ENCODE measurements at places on chromosomes 7 and 10.

DNA sequence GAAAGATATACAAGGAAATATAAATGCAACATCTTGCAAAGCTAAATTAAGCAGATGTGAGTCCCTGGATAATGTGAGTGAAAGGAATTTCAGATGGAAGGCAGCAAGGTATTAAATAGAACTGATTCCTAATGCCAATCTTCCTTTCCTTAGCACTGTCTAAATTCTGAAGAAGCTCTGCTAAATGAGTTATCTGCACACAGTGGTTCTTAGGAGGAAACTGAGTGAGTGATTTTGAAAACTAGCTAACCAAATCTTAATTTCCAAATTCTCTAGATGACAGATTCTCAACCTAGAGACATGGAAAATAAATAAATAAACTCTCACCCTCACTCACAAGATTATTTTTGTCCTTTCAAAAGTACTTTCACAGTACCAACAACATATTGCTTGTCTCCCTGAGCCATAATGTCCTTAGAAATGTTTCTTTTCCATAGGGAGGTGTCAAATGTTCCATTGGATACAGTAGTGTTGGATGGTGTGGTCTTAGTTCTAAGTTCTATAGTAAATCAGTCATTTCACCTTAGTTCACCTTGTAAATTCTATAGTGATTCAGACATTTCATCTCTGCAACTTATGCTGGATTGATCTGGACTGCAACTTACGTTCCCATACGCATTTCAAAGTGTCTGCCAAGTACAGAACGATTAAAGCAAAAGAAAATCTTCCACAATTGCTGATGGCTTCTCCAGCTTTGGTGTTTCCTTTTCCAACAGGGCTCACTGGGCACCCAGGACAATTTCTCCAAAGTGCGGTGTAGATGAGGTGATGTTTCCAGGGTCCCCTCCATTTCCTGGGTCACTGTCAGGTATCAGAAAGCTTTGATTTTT lies 145.4 kb upstream of the FAM171A1 start:
- DNase-seq, result no peak

- no peak for DNase-seq
Measured at GRCh38 chr10:102585026-102585425, 59.3 kb upstream of the TRIM8 start.

DNA sequence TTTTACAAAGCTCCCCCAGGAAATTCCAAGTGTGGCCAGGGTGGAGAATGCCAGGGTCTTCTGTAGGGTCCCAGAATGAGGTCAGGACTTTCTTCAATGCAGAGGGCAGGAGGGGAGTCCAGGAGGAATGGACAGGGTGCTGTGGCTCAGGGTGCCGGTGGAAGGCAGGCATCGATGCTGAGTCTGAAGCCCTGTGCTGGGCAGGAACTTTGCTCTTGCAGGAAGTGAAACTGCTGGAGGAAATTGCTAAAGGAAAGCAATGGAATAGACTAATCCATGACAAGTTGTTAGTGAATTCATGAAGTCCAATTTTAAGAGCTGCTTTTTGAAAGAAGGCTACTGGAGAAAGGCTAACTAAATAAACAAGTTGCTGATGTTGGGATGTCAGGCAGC lies 14.8 kb downstream of the PTPRE start:
- no peak for DNase-seq

DNA sequence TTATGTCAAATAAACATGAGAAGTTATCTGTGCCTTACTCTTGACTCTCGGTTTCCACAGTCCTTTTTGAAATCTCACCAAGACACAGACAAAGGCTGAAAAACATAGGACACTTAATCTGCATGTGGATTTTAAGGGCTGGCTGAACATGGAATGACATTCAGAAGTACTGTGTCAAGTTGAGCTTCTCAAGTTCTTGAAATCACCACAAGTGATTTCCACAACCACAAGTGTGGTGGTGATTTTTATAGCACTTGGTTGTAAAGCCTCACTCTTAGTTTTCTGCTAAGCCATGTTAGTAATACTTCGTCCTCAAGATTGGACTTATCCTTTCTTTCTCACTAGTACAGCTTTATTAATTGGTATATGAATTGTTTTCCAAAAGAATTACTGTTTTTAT lies 29.6 kb downstream of the FOXP2 start:
- DNase-seq, result no peak

- no peak for DNase-seq
Measured at GRCh38 chr7:14714161-14714728, 188.3 kb downstream of the DGKB start.

DNA sequence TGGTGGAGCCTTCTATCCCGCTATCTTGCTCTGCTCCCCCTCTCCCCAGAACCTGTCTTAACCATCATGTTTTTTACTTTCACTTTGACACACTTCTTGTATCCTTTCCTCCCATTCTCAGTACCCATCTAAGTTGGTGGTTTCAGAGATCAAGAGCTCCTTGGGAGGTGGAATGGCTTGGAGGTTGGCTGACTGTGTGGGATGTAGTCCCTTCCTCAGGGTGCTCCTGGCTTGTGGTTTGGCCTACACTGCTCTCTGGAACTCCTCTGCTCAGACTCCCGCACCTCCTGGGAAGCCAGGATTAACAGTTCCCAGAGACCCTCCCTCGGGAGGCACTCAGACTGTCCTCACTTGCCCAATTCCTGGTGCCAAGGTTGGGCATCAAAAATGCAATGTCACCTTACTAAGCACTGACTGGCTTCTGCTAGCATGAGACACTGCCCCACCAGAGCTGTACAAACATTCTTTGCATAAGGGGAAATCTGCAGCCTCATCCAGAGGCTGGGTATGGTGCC lies 93.1 kb upstream of the NAMPT start:
- DNase-seq, result no peak

DNA sequence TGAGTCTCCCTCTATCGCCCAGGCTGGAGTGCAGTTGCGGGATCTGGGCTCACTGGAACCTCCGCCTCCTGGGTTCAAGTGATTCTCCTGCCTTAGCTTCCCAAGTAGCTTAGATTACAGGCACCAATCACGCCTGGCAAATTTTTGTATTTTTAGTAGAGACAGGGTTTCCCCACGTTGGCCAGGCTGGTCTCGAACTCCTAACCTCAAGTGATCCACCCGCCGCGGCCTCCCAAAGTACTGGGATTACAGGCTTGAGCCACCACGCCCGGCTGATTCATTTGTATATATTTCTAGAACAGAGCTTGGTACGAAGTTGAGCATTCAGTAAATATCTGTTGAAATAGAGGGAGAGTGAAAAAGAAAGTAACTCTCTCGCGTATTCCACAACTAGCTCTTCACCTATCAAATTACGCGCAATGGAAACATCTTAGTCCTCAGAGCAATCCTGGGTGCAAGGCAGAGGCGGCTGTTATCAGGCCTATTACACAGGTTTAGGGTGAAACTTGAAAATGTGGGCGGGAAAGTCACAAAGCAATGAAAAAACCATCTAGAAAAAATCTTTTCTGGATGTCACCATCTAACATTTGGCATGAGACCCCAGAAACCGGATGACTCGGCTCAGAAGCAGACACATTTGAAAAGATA lies 707 bp upstream of the GHITM start:
- DNase-seq, result peak; percentile 15

DNA sequence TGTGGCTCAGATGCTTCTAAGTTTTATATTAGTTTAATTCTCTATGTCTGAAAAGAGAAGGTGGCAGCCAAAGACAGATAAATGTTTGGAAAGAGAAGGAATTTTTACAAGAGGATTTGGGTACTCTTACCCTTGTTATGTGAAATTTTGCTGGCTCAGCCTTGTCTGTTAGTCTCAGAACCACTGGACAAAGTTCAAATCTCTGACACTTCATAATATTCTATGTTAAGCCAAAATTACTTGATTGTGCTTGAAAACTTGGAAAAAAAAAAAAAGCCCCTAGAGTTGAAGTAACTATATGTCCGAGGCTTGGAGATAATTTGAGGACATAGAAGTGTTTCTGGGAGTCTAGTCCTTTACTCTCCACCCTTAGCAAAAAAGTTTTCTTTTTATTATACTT lies 1079.3 kb upstream of the LRRTM3 start:
- DNase-seq, result no peak

- no peak for DNase-seq
Measured at GRCh38 chr10:122181041-122181732, 89.9 kb upstream of the BTBD16 start.

- DNase-seq, result no peak
Measured at GRCh38 chr10:10796774-10797415, 220.8 kb upstream of the CELF2 start.

- DNase-seq, result no peak
Measured at GRCh38 chr7:50742401-50742800, 40.3 kb downstream of the GRB10 start.

GRCh38 chr7:32479574-32480200 lies 10.5 kb downstream of the LSM5 start:
- DNase-seq, result no peak

- no peak for DNase-seq
Measured at GRCh38 chr7:79051915-79052314, 401.6 kb downstream of the MAGI2 start.

GRCh38 chr10:68647672-68648341 lies 73.2 kb upstream of the CCAR1 start:
- DNase-seq, result no peak

- peak; percentile 29 for DNase-seq
Measured at GRCh38 chr10:72248468-72249151, 25.1 kb upstream of the DDIT4 start.

DNA sequence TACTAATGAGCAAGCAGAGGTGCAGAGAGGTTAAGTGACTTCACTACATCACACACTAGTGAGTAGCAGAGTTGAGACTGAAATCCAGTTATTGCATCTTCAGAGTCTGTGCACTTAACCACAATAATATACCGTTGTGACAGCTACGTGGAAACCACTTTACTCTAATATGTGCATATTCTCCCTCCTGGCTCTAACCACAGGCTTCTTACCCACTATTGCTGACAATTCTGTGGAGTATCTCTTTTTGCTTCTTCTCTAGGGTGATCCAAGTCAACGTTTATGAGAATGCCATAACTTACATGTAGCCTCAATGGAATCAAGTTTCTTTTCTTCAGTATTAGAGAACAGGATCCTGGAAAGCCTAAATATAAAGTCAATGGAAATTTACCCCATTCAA lies 64.2 kb upstream of the MEOX2 start:
- no peak for DNase-seq

DNA sequence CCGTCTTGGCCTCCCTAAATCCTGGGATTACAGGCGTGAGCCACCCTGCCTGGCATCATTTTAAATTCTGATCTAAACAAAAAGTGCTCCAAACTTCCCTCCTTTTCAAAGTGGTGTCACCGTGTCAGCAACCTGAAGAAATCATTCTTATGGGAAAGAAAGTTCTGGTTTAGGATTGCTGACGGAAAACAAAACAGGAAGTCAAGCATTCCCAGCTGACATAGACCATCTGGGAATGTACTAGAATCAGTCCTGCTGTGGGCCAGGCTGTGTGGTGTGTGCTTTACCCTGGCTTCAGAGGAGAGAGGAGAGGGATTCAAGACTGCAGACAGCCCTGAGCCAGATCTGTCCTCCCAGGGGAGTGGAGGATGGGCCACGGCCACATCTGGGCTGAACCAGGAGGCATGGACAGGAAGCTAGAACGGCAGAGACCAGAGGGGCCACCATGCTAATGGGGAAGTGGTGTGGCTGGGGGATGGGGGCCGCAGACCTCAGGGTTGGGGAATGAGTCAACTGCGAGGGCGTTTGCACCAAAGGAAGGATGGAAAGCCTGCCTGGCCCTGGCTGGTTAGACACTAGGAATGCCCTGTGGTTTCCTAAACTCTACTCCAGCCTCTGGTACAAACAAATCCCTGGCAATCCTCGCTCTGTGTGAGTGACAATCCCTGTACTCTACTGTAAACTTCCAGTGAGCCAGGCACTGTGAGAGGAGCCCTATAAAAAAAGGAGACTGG lies 16.7 kb upstream of the CLIP2 start:
- DNase-seq, result no peak

DNA sequence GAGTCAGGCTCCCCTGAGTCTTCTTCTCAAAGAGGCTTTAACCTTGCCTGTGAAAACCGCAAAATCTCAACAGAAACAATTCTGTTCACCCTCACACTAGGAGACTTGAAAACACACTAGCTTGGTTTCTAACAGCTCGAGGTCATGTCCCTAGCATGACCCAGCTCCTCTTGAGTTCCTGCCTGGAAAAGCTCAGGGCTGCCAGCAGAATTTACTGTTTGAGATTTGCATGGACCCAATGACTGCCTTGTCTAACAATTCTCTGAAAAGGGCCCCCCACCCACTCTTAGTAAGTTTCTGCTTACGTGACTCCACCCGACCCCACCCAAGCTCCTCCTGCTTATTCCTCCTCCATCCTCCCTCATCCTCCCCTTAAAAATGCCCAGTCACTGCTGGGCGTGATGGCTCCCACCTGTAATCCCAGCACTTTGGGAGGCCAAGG lies 85.1 kb upstream of the KMT2C start:
- no peak for DNase-seq

DNA sequence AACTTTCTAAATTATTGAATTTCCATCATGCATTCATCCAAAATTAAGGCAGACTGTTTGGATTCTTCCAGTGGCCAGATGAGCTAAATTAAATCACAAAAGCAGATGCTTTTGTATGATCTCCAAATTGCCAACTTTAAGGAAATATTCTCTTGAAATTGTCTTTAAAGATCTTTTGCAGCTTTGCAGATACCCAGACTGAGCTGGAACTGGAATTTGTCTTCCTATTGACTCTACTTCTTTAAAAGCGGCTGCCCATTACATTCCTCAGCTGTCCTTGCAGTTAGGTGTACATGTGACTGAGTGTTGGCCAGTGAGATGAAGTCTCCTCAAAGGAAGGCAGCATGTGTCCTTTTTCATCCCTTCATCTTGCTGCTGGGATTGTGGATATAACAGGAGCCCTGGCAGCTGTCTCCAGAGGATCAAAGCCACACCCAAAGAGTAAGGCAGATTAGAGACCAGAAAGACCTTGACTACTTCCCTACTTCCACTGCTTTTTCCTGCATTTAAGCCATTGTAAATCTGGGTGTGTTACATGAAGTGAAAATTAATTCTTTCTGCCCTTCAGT lies 8.2 kb upstream of the CFAP69 start:
- DNase-seq, result no peak

GRCh38 chr10:107434854-107435253 lies 270.3 kb upstream of the SORCS1 start:
- no peak for DNase-seq

GRCh38 chr7:150466477-150466876 lies 16.0 kb downstream of the GIMAP8 start:
- DNase-seq, result no peak

GRCh38 chr7:155244675-155245074 lies 53.0 kb upstream of the INSIG1 start:
- no peak for DNase-seq

DNA sequence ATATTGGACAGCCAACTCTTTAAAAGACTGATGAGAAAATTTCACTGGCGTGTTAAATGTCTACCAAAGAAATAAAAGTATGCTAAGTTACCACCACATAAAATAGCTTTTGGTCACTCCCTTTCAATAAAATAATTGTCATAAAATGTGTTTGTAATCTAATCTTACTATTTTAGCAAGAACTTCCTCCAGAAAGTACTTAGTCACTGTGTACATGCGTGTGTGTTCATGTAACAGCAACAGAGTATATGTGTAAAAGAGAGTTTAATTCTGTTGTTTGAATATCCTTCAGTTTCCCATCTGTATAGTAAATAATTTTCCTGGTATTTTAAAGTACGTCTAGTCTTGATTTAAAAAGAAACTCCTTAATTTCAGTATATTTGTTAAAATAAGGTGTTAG lies 35.0 kb upstream of the WASL start:
- no peak for DNase-seq
